Activated CD4-positive, alpha-beta T cell treated with anti-CD3 and anti-CD28 coated beads for 1 hour (primary cell): ENCODE measurements at places on chromosomes 12 and 14.

DNA sequence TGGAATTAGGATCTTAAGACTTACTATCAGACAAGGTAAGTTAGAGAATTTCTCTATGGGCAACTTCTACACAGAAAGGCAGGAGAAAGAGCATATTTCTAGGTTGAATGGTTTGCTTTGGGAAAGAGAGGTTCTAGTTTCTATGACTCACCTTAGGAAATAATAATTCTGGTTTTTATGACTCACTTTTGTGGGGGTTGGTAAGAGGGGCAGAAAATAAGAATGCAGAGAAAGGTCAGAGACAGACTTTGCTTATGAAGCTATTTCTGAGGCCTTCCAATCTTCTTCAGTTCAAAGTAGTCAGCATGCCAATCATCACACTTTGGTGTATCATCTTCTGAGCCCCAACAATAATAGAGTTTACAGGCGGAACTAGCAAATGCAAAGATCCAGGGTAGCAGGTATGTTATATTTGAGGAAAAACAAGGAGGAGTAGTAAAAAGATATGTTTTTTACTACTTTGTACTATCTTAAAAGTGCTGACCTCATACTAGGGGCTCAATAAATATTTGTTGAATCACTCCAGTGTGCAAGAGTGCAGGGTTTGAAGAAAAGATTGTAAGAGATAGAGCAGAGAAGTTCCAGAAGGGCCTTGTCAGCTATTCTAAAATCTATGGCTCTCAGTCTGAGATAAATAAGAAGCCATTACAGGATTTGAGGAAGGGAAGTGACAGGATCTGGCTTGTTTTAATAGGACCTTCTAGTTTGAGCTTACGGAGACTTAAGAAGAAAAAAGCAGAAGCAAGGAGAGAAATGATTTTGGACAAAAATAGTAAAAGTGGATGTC, 56.7 kb upstream of the LRFN5 start:
- DNase-seq = no peak

DNA sequence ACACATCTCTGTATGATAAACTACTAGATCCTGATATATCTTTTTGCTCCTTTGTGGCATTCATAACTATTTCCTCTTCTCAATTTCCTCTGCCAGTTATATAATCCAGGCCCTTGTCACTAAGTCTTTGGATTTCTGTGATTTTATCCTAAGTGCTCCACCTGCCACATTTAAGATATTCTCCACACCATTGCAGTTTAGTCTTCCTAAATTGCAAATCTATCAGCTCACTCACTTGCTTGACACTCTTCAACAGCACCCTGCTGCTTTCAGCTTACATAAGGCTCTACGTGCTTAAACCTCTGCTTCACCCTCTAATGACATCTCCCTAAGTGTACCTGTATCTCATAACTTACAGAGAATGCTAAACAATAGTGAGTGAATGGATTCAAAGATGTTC, 1032.2 kb upstream of the SEL1L start:
- DNase-seq = no peak

DNA sequence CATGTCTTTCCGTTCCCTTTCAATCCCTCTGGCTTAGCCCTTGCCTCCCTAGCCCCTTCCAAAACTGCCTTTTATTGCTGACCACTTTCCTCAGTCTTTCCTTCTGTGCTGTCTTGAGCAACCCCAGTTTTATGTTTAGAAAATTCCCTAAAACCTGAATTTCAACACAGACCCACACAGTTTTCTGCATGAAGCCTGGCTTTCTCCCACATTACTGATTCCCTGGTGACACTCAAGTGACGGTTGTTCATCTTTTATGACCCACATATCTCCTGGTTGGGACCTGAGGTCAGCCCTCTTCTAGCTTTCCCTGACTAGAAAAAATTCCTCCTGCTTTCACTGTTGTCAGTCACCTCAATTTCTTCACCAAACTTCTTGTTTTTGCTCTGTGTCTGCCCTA, 21.0 kb downstream of the FGD4 start:
- no peak for DNase-seq

GRCh38 chr12:83954071-83954789, 958.4 kb downstream of the SLC6A15 start:
- DNase-seq = no peak

DNA sequence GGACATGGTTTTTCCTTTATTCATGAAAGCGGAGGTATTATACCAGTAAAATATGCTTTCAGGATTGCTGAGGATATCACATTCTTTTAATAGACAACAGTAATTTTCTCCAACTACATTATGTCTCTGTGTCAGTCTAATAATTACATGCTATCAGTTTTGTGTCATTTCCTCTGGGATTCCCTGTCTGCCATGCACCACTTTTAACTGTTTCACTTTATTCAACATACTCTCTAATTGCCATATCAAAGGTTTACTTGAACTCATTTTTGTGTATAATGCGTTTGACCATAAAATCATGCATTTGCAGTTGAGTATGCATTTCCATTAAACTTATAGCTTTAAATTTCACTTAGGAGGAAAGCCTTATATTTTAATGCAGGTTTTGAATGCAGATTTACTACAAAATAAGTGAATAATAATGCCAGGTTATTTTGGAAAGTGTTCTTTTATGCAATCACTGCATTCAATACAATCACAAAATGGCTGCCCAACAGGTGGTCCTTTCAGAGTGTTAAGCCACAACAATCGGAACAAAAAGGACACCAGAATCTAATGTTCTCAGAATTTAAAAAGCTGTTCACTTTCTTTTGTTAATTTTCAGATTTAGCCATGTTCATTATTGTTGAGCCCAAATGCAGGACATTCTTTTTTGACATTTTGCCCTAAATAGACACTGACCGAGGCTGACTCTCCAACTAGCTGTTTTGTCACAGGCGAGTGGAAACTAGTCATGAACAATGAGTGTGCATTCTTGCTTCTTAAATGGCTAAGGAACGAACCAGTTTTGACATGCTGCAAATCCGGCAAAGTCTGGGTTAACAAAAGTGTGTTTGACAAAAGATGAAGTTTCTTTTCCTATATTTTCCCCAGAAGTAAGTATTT, 40.9 kb downstream of the MBIP start:
- no peak for DNase-seq

DNA sequence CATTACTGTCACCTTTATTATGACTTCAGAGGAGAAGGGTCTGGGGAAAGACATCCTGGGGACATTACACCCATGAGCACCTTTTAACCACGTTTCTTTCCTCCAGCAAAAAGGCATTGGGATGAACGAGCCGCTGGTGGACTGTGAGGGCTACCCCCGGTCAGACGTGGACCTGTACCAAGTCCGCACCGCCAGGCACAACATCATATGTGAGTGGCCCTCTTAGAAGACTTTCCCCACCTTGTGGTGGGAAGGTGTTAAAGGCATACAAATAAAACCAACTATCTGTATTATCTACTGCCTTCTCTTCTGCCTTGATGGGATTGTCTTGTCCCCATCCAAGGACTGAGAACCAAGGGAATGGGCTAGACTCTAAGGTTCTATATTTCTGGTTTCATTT, 6.0 kb downstream of the PSMD9 start:
- no peak for DNase-seq

DNA sequence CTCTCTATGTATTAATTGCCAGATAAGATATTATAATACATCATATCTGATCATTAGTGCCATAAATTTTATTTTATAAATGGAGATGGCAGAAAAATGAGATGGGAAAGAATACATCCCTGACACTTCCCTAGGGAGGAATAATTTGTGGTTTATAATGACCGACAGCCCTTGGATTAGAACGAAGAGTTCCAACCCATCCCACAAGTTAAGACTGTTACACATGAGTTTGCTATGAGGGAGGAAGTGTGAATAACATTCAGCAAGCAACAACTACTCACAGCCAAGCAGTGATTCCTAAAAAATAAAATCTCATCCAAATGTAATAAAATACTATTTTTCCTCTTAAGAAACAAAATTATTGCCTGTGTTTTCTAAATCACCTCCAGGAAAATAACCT, 299.0 kb downstream of the CCDC91 start:
- no peak for DNase-seq

DNA sequence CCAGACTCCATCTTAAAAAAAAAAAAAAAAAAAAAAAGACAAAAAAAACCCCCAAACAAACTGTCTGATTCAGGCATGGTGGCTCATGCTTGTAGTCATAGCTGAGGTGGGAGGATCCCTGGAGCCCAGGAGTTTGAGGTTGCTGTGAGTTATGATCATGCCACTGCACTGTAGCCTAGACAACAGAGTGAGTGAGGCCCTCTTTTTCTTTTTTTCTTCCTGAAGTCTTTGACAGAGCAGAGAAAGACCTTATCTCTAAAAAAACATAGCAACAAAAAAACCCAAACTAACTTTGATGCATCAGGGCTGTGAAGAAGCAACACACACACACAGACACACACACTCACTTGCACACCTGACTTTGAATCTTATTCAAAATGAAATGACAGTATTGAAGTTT, 7.7 kb upstream of the AMN1 start:
- DNase-seq = peak; percentile 54

DNA sequence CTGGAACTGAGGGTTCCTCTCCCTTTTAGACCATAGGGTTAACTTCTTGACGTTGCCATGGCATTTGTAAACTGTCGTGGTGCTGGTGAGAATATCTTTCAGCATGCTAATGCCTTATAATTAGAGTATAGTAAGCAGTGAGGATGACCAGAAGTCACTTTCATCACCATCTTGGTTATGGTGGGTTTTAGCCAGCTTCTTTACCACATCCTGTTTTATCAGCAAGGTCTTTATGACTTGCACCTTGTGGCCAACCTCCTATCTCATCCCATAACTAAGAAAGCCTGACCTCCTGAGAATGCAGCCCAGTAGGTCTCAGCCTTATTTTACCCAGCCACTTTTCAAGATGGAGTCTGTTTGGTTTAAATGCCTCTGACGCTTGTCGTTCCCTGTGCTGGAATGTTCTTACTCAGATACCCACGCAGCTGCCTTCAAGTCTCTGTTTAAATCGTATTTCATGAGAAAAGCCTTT, 44.2 kb downstream of the BBS10 start:
- DNase-seq = no peak

DNA sequence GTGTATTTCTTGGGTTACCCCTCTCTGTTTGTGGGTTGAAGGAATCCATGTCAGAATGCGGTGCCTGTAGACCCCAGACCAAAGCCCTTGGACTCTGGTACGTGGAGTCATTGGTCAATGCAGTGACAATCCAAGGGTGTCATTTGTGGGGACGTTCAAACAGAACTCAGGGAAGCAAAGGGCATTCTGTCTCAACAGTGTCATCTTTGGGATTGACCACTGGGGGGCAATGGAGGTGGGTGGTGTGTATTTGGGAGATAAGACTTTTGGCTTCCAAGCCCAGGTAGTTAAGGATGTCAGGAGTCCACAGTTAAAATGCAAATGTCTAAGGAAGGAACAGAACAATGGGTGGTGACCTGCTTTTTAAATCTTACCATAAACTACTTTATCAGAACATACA, 54.6 kb upstream of the CCDC175 start:
- DNase-seq = no peak

- no peak for DNase-seq
These were observed 19.5 kb downstream of the CCDC91 start for GRCh38 chr12:28209782-28210181.

GRCh38 chr14:58048219-58048618, 103.8 kb downstream of the ARMH4 start:
- DNase-seq = no peak
